ENCODE measurements at places on chromosomes 1 and 21.

- DNase-seq, result no peak
These were observed 5.2 kb upstream of the HPCAL4 start for GRCh38 chr1:39696448-39696847.

GRCh38 chr1:235697508-235697907 is 47.9 kb upstream of the GNG4 start:
- DNase-seq, result no peak

- no peak for DNase-seq
These were observed 122.5 kb downstream of the KIF26B start for GRCh38 chr1:245277276-245277675.

DNA sequence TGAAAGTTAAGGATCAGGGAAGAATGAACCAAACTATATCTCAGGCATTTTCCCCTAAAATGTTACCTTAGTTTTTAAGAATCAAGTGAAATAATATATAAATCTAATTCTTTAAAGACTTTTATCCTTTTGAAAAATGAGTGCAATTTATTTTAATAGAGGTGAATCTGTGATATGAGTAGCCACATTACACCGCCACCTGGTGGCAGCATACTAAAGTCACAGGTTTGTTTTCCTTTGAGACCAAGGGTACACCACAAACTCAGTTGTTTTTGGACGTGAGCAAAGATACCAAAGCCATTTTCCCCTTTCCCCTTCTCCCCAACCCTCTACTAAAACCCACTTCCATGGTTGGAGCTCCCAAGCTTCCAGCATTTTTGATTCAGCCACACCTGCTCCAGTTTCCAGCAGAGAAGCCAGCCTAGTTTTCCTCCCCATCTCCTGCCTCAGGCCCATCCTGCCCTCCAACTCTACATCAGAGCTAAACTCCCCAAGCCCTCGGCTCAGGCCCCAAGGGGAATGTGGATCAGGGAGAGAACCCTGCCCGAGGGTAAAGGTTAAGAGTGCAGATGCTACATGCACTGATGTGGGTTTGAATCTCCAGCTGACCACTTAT is 22.9 kb upstream of the LDLRAP1 start:
- DNase-seq, result peak; percentile 76

GRCh38 chr1:201376464-201377374 is 761 bp downstream of the TNNT2 start:
- DNase-seq, result no peak

DNA sequence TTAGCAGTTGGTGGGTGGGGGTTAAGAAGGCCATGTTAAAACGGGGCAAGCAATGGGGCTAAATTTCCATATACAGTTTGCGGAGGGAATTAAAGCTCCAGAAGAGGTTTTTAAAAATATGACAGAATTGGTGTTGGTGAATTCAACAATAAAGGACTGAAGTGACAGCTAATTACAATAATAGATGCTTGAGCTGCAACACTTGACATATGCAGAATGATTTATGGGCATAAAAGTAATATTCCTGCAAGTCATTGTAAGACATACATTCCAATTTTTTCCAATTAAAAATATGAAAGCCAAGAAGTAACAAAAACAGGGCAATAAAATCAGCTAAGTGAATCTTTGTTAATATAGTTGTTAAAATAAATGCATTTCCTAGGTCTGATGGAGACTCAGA is 202.2 kb upstream of the MAP1LC3C start:
- no peak for DNase-seq

DNA sequence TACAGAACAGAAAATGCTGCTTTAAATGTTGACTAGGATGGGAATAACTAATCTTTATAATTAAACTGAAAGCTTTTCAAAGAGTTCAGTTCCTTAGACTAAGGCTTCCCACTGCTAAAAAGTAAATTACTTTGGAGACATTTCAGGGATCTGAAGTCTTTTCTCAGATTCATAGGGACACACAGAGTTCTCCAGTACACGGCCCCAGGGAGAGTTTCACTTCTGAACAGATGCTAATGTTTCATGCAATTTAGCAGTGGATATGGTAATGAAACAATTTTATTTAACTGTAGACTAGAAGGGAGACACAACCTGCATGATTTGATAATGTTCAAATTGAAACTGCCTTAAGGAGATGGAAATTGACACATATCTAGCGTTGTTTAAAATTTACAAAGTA is 1282.6 kb downstream of the NCAM2 start:
- no peak for DNase-seq

- DNase-seq, result no peak
These were observed 23.8 kb downstream of the WNT3A start for GRCh38 chr1:228030451-228031201.

GRCh38 chr1:172671591-172671990 is 12.7 kb downstream of the FASLG start:
- no peak for DNase-seq

DNA sequence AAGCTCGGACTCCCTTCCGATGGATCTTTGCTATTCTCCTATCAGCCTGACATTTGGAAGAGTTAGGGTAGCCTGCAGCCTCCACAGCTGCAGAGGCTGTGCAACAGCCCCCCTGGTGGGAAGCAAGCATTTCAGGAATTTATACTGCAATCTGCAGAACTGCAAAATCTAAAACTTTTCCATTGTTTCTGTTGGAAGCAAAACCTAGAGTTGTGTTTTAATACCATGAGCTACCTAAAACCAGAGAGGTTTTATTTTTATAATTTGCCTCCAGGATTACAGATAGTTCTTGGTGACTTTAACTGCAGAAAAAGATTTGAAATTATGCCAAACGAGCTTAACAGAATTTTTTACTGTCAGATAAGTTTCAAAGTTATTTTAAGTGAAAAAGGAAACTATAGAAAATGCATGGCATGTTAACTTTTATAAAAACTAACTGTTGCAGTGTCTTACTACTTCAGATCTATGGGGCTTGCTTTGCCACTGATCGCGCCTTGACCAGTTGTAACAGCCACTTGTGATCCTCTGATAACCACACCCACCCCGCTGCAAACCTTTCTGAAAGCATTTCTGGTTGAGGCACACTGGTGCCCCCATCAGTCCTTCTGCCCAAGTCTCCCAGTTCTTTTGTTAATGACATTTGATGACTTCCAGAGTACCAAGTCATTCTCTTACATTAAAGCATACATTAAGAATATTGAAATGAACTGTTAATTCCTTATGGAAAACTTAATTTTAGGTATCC is 64.8 kb downstream of the PRDM2 start:
- DNase-seq, result no peak

DNA sequence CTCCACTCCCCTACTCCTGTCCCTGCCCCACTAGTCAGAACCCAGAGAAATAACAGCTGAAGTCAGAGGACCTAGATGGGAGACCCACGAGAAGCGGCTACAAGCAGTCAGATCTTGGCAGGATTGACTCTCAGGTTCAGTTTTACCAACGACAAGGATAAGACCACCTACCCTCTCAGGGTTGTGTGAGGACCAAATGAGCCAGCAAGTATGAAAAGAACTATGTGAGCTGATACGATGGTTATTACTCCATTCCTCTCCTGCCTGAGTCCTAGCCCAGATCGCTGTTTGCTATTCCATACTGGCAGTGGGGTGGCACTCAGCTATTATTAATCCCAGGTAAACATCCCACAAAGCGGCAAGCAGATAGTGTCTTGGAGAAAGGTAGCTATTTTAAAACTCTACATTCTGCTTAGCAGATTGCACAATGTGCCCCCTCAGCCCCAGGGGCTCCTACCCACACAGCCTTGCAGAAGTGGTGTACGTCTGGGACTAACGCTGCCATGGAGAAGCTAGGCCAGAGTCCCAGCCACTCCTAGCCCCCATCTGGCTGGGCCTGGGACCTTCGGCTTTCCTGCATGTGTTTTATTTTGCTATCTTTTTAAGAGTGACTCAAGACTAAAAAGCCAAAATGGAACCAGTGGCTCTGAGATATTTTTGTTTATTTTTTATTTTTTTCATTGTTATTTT is 58.9 kb downstream of the CD46 start:
- DNase-seq, result no peak

GRCh38 chr21:30320215-30320614 is at the start of gene KRTAP26-1:
Gene KRTAP26-1, minus strand, starts transcription at chr21:30320315. Its CDS starts 280 bp downstream, at chr21:30320035.
- DNase-seq, result no peak

GRCh38 chr21:26191609-26192008 is 21.0 kb upstream of the APP start:
- DNase-seq, result no peak

GRCh38 chr1:1782399-1783221 is 4.3 kb upstream of the NADK start:
- no peak for DNase-seq

DNA sequence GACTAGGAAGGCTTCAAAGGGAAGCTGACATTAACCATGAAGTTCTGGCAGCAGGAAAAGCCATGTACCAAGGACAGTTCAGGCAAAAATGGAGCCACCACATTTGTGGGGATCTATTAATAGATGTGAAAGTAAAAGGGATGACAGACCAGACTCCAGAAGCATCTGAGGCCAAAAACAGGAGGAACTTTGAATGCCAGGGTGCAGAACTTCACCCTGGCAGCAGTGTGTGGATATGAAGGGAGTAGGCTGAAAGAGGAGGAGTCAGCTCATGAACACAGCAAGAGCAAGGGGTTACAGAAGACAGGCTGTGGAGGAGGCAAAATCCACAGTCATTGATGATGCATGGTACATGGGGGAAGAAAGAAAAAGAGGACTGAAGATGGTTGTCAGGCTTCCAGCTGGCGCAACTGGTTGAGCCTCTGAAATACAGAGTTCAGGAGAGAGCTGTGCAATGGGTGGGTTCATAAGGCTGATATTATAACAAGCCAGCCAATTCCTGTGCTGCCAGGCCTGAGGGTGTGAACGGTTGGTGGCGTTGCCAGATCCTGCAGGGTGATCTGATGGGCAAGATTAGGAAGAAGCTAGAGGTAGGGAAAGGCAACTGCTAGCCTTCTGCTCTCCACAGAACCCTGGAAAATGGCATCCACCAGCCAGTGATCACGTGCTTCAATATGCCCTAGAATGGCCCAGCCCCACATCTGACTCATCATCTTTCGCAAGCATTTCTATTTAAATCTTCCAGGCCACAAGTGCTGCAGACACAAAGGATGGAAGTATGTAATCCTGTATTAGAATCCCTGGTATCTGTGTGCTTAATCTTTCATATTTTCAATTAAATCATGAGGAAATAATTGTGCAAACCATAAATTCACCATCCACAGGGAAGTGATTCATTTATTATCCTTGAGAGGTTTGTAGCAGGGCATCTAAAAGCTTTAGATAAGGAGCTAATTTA is 81.9 kb downstream of the SLC25A24 start:
- no peak for DNase-seq

DNA sequence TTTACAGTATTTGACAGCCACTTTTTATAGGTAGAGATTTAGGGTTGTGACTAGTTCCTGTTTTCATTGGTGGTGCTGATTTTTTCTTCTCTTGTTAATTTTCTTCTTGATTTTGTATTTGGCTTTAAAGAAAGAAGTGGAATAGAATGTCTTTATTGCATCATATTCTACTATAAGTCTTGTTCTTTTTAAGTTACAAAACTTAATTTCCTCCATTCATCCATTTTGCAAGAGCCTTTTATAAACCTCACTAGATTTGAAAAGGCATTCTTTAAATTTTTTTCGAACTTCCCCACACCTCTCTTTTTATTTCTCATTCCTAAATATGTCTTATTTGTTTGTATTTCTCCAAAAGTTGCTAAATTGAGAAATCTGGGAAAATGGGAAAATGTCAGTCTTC is 1368.6 kb upstream of the ADGRL4 start:
- DNase-seq, result no peak

- no peak for DNase-seq
These were observed 622.4 kb upstream of the PKN2 start for GRCh38 chr1:88061492-88062177.

DNA sequence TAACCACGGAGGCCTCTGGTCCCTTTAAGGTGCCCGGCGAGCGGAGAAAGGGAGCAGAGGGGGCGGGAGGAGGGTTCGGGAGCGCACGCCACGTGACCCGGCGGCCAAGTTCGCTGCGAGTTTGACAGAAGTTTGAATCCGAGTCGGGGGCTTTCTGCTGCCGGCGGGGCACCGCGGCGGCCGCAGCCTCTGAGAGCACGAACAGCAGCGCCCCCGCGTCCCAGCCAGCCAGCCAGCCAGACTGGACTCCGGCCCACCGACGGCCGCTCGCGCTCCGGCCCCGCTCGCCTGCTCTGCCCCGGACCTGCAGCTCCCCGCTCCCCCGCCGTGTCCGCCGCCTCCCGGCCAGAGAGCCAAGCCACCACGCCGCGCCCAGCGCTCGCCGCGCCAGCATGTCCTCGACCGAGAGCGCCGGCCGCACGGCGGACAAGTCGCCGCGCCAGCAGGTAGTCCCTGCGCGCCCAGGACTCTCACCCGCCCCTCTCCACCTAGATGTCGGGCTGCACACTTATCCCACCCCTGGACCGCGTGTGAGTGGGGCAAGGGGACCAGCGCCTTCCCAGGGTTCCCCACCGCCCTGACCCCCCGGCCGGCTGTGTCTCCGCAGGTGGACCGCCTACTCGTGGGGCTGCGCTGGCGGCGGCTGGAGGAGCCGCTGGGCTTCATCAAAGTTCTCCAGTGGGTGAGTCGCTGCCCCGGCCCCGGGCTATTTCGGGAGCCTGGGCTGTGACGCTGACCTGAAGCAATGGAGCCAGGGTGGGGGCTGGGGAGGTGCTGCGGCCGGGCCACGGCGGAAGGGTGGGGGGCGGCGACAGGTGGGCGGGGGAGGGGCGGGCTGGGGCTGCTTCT is at the start of gene SYPL2:
TSS of gene SYPL2 (plus strand) at position 95 of the 849 bp plus-strand sequence. CDS start at position 393, 298 bp downstream.
- peak; percentile 33 for DNase-seq

GRCh38 chr1:225944951-225945350 is 3.9 kb upstream of the LEFTY2 start:
- no peak for DNase-seq

DNA sequence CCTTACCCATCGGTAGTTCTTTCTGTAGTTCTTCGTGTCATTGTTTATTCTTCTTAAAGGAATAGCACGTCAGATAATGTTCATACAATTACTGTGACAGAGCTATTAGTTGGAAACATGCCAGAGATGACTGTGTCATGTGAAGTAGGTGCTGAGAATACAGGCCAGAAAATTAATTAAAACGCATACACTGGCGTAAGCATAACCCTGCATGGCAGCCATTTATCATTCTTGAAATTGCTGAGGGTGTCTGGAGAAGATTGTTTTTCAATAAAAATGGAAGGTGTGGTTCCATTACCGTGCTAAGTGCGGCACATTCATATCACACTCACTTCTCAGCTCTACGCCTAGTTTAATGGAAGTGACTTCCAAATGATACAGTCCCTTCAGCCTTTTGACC is 7.8 kb downstream of the ETS2 start:
- DNase-seq, result no peak

GRCh38 chr1:161952607-161953172 is 71.0 kb downstream of the OLFML2B start:
- DNase-seq, result no peak

DNA sequence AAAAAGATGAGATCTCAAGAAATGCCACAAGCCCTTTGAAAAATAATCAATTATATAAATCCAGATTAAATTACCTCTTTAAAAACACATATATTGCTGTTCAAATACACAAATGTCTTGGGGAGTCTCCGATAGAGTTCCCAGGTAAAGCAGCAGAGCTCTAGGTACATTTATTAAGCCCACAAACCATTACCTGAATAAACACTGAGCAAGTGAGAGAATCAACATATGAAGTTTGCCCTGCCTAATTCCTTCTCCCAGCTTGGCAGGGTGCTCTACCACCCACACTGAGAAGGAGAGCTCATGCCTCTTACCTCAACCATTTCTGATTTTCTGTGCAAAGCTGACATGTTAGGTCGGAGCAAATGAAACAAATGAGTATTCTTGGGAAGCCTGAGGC is 402.4 kb downstream of the KCNH1 start:
- no peak for DNase-seq
